ENCODE measurements at places on chromosomes 7 and 10. TPM values are rescaled to one million over a fixed set of nuclear protein-coding genes. Genes with fewer than 3 reads are reported as not detected.

DNA sequence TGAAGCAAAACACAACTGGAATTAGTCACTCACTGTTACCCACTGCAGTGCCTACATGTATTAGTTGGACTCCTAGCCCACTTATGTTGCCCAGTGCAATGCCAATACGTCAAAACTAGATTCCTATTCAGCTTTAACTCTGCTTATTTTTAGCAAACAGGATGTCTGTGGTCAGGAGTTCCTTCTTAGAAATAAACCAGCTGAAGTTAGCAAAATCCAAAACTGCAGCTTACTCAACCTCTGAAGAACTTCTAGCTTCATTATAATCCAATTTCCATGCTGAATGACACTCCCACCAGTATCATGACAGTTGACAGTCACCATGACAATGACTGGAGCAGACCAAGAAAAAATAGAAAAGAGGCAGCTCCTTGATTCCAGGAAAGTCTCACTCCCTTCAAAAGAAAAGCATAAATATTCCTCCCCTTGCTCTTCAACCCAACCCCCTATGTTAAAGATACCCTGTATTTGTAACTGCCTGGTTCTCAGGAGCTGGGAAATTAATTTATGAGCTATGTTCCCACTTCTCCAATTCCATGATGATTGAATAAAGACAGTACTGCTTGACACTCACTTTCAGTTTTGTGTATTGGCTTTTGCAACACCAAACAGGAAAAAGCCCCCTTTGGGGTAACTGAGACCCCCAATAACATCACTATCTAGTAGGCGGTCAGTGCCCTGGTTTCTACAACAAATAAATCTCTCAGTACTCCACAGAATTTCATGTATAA lies 327.4 kb downstream of the SORCS1 start:
- DNase-seq, result no peak

- peak; percentile 82 for DNase-seq
Measured at GRCh38 chr10:86979977-86980448, 11.7 kb downstream of the ADIRF start.

GRCh38 chr10:98446661-98447221 lies at the start of gene HPS1:
Gene HPS1 (minus strand): TSS chr10:98446935. CDS start chr10:98443240, 3,695 bp downstream.
- DNase-seq, result peak; percentile 95

DNA sequence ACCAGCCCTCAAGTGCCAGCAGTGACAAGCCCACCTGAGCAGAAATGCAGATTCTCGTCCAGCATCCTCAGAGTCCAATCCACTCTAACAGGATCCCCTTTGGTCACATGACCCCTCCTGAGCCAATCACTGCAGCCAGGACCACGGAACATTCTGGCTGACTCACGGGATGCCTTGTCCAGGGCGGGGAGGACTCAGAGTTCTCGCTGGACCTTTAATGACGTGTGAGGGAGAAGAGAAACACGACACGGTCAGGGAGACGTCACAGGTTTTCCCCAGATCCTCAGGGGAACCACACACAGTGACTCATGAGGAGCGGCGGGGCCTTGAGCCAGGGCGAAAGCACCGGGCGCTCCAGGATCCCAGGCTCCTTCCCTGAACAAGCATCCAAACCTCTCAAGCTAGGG lies 155.7 kb downstream of the PTPRN2 start:
- peak; percentile 77 for DNase-seq

- DNase-seq, result no peak
Measured at GRCh38 chr7:7516662-7517061, 19.0 kb downstream of the COL28A1 start.

DNA sequence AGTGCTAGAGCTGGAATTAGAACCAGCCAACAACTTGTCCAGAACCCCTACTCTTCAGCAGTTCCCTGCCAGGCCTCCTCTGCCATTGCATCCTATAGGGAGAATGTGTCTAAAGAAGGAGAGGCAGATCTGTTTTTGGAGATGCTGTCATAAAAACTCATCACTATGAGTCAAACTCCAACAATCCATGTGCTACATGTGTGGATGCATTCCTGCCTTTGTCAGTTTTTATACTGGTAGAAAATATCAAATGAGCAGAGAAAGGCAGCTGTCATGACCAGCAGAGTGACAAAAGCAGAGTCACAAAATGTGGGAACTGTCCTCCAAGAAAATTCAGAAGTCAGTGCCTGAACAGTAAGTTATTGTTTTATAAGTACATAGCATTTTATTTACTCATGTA lies 93.0 kb downstream of the ABLIM1 start:
- no peak for DNase-seq

GRCh38 chr10:131911451-131911850 lies 10.6 kb downstream of the PPP2R2D start:
- no peak for DNase-seq

DNA sequence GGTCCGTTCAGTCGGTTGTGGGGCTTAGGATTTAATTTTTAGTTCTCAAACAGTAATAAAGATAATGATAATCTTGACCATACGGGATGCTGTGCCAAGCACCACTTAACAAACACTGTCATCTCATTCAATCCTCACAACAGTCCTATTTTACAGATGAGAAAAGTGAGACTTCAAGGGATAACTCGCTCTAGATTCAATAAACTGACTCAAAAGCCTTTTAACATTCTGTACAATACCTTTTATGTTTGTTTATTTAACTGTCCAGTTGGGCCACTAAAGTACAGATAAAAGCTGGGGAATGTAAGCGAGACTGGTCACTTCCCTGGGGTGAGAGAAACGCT lies 437 bp upstream of the CFAP69 start:
- no peak for DNase-seq

- no peak for DNase-seq
Measured at GRCh38 chr7:157978766-157979165, 608.9 kb downstream of the PTPRN2 start.

DNA sequence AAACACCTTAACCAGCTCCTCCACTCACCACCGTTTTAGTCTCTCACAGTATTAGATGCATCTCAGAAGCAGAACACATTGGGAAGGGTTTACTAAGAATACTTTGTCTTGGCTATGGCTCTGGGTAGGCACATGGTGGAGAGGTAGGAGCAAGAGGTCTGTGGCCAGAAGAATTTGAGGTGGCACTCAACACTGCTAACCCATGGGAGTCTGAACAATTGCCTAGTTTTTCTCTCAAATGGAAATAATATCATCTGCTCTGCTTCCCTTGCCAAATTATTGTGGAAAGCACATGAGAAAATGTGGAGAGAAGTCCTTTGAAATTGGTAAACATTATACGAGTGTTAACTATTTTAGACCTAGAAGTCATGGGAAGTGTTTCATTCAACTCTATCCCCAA lies 214.3 kb downstream of the SKAP2 start:
- DNase-seq, result no peak

- DNase-seq, result no peak
Measured at GRCh38 chr10:50310560-50311174, 59.4 kb upstream of the ASAH2 start.

- no peak for DNase-seq
Measured at GRCh38 chr7:15963206-15963605, 276.7 kb upstream of the MEOX2 start.

- DNase-seq, result no peak
Measured at GRCh38 chr10:33067481-33067880, 109.5 kb upstream of the ITGB1 start.

DNA sequence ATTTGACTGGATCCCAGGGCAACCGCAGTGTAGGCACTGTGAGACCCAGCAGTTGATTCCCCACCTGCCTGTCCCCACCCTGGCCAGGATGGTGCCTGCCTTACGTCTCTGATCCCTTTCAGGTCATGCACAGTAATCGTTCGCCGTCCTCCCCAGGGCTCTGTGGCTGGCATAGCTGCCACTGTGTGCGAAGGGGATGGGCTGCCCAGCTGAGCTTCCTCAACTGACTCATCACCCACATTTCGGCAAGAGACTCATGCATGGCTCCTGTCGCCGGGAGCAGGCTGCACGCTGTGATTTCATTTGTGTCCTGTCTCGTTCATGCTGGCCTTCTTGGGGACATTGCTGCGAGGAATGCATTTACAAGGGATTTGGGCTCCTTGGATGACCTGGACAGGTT lies 252.4 kb downstream of the KLF6 start:
- DNase-seq, result no peak

DNA sequence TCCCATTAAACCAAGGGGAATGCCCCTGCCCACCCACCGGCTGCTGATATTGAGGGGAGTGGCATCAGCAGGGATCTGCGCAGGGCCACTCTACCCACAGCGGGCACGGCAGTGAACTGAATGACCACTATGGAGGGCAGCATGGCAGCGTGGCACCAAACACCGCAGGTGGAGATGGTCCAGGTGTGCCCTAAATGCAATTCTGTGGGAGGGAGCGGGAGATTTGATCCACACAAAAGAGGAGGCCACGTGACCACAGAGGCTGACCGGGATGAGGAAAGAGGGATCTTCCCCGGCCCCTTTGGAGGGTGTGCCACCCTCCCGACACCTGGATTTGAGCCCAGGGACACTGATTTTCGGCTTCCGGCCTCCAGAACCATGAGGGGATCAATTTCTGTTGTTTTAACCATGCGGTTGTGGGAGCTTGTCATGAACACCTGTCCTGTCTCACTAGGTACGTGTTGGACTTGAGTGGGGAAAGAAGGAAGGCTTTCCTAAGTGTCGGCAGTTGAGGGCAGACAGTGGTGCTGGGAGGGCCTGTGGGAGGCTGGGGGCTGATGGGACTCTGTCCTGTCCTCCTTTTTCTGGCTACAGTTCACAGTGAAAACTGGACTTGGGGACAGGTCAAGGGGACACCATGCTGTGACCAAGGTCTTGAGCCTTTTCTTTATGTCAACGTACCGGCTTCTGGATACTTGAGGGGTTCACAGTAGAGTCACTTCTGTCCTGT lies 66.1 kb downstream of the CFAP46 start:
- DNase-seq, result no peak

DNA sequence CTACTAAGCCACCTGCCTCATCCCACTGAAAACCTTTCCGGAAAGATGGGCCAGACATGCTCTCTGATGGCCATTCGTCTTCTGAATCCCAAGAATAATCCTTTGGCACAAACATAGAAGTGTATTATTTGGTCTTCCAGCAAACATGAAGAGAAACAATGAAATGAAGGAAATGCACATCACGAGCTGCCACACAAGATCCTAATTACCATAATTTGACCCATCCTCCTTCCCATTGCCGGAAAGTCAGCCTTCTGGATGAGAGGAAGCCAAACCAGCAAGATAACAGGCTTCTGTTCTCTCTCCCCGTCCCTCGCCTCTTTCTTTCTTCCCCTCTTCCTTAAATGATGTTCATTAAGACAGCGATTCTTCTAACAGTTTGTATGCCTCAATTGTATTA lies 218.9 kb upstream of the KMT2E start:
- DNase-seq, result no peak

NPSR1 gene
- not detected for polyA plus RNA-seq

TIMM23B gene
- 19.2 TPM for polyA plus RNA-seq

RAPGEF5 gene
- polyA plus RNA-seq, result 8.7 TPM

KIF5B gene
- 60.3 TPM for polyA plus RNA-seq

NXPH1 gene
- polyA plus RNA-seq, result not detected
